ENCODE measurements at places on chromosomes 12 and 14. TPM values are rescaled to one million over a fixed set of nuclear protein-coding genes. Genes with fewer than 3 reads are reported as not detected.

- DNase-seq: no peak
- no peak overlapping the region for H3K4me3 ChIP-seq
- H3K27ac ChIP-seq: no peak overlapping the region
These were observed 97.5 kb downstream of the TMX1 start for GRCh38 chr14:51337520-51337919.

- H3K27me3 ChIP-seq: no peaks in the 10 kb centered on the region
- H3K4me3 ChIP-seq: no peak overlapping the region
- peaks cover 64% of the 10 kb centered on the region for H3K4me1 ChIP-seq
- peaks cover 29% of the 10 kb centered on the region for H3K36me3 ChIP-seq
- DNase-seq: no peak
- no peak overlapping the region for H3K27ac ChIP-seq
These were observed 2.5 kb downstream of the CDCA4 start for GRCh38 chr14:105018414-105018813.

- DNase-seq: no peak
- H3K4me3 ChIP-seq: no peak overlapping the region
- H3K4me1 ChIP-seq: no peaks in the 10 kb centered on the region
- H3K27ac ChIP-seq: no peak overlapping the region
These were observed 52.8 kb downstream of the SLCO1B1 start for GRCh38 chr12:21183721-21184275.

DNA sequence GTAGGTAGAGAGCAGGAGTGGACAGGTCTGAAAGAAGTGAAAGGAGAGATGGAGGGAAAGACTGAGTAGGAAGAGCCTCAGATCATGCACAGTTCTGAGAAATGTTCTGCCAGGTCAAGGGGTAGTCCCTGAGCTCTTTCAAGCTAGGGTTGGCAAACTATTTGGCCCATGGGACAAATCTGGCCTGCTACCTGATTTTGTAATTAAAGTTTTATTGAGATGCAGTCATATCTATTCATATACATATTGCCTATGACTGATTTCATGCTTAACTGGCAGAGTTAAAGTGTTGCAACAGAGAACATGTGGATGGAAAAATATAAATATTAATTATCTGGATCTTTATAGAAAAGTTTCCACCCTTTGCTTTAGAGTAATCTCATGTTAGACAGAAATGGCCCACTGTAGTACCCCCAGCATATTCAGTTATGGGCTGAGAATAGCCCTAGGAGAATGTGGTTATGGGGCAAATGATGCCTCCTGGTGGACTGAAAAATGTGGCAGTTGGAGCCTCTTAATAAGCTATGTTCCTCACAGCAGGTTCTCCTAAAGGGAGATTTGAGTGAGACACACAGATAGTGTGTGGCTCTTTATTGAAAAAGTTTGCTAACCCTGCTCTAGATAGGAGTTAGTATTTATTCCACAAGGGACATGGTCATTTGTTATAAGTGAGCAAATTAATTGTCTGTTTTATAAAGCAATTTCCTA is 476.9 kb downstream of the LRIG3 start:
- no peaks in the 10 kb centered on the region for H3K36me3 ChIP-seq
- no peaks in the 10 kb centered on the region for H3K27me3 ChIP-seq
- DNase-seq: no peak
- no peak overlapping the region for H3K27ac ChIP-seq
- H3K4me3 ChIP-seq: no peak overlapping the region

The CNTN1 gene
- total RNA-seq: 5.6 TPM
